ENCODE measurements at places on chromosomes 3 and 15.
A peak's percentile ranks its signal among the peaks of the same experiment; 100 is the strongest.

DNA sequence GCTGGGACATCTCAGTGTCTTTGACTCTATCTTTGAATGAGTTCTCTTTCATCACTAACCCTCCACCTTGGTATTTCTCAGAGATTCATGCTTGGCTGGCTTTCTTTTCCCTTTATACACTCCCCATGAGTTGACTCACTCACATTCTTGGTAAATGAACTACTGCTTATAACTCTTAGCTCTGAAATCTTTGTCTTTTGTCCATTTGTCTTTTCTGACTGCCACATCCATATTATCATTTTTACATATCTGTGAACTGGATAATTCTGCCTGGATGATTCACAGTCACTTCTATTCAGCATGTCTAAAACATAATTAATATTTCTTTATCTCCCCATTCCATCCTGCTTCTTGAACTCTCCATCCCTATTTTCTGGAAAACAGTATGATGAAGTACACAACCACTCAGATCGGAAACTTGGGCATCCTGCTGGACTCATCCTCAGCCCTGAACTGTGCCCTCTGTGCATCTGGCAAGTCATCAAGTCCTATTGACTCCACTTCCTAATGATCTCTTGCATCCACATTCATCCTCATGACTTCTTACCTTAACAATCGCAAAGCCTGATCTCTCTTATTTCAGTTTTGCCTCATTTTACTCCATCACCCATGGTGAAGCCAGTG, 66.9 kb downstream of the KCNAB1 start:
- H3K4me1 ChIP-seq, result no peaks in the 10 kb centered on the region
- no peak for DNase-seq
- no peak overlapping the region for H3K27ac ChIP-seq
- no peaks in the 10 kb centered on the region for H3K36me3 ChIP-seq
- peaks cover 3% of the 10 kb centered on the region for H3K27me3 ChIP-seq

GRCh38 chr3:100825574-100825973, 116.3 kb downstream of the TFG start:
- no peak overlapping the region for H3K27ac ChIP-seq
- DNase-seq, result no peak
- H3K4me3 ChIP-seq, result no peak overlapping the region
- peaks cover 7% of the 10 kb centered on the region for H3K27me3 ChIP-seq
- H3K4me1 ChIP-seq, result no peaks in the 10 kb centered on the region
- no peaks in the 10 kb centered on the region for H3K36me3 ChIP-seq

DNA sequence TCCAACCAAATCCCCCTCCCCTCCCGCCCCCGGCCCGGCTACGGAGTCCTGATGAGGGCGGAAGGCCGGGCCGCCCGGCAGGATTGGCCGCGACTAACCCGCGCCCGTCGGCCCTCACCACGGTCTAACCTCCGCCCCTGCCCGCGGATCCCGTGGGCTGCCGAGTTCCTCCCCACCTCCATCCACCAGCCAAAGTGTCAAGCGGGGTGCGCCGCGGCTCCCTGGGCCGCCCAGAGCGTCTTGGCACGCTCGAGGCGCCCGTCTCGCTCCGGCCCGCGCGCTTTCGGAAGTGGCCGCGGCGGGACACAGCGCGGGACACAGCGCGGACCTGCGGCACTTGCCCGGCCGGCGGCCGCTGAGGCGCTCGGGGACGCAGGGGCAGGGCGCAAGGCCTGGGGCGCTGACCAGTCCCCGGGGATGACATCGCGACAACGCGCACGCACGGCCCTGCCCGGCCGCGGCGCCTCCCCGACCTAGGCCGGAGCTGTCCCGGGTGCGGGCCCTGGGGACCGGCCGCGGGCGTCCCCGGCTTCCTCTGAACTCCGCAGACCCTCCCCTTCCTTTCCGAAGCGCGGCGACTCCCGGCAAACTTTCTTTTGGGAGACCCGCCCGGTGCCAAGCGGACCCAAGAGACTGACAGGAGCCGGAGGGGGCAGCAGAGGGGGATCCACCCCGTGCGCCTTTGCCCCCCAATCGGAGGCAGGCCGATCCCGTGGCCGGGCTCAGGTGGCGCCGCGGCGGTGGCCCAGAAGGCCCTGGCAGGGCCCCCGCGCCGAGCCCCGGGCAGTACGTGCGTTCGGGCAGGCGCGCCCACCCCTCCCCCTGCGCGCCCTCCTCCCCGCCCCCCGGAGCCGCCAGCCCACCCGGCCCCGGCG, 112.8 kb upstream of the ICE2 start:
- H3K36me3 ChIP-seq, result no peaks in the 10 kb centered on the region
- peaks cover 2% of the 10 kb centered on the region for H3K27me3 ChIP-seq
- peak overlapping the region; percentile 84 for H3K27ac ChIP-seq
- DNase-seq, result peak; percentile 45
- H3K4me1 ChIP-seq, result peaks cover 9% of the 10 kb centered on the region

GRCh38 chr3:73350996-73351395, 273.7 kb downstream of the PDZRN3 start:
- H3K4me3 ChIP-seq, result no peak overlapping the region
- no peak for DNase-seq
- peaks cover 11% of the 10 kb centered on the region for H3K27me3 ChIP-seq
- H3K36me3 ChIP-seq, result peaks cover 2% of the 10 kb centered on the region

- no peak for DNase-seq
- H3K4me1 ChIP-seq, result no peaks in the 10 kb centered on the region
- peaks cover 2% of the 10 kb centered on the region for H3K36me3 ChIP-seq
- peaks cover 16% of the 10 kb centered on the region for H3K27me3 ChIP-seq
These were observed 255.4 kb downstream of the TJP1 start for GRCh38 chr15:29566914-29567313.

GRCh38 chr3:14118400-14119381, 6.0 kb downstream of the CHCHD4 start:
- H3K27ac ChIP-seq, result no peak overlapping the region
- peaks cover 16% of the 10 kb centered on the region for H3K36me3 ChIP-seq
- no peak overlapping the region for H3K4me3 ChIP-seq
- H3K4me1 ChIP-seq, result peaks cover 18% of the 10 kb centered on the region

GRCh38 chr15:81322676-81323253, 1.2 kb downstream of the STARD5 start:
- H3K27ac ChIP-seq, result peak overlapping the region; percentile 67
- peaks cover 49% of the 10 kb centered on the region for H3K4me1 ChIP-seq
- no peak for DNase-seq
- H3K27me3 ChIP-seq, result no peaks in the 10 kb centered on the region
- H3K36me3 ChIP-seq, result peaks cover 2% of the 10 kb centered on the region

GRCh38 chr3:72821161-72821781, 27.0 kb downstream of the SHQ1 start:
- no peak for DNase-seq
- H3K4me1 ChIP-seq, result peaks cover 4% of the 10 kb centered on the region
- H3K36me3 ChIP-seq, result peaks cover 6% of the 10 kb centered on the region
- H3K4me3 ChIP-seq, result no peak overlapping the region

DNA sequence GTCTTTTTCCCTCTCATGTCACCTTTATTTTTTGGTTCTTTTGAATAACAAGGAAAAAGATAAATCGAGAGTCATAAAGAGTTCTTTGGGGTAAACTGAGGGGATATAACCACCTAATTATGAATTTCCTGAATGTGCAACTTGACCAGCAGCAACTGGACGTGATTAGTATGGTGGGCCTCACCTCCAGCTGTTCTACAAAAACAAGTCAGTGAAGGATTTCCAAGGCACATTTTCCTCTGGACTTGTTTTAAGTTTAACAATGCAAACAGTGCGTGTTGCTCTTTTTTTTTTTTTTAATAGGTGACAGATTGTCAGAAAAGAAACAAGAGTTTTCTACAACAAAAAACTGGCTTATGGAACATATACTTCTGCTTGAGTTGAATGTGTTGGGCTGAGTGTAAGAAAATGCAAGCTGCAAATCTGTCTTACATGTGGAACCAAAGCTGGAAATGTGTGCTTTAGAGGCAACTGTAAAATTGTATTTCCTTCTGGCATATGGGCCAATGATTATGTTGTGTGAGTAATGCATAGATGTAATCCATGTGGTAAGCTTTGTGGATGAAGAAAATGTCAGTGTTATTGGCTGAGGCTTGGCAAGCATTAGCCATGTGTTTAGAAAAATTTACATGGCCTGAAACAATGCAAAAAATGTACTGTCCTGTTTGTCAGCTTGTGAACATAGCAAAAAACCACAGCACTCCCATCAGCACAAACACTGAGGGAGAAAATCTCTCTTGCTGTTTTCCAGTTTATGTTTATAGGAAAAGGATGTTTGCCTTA, 44.5 kb upstream of the FNDC3B start:
- H3K4me1 ChIP-seq, result no peaks in the 10 kb centered on the region
- DNase-seq, result no peak
- no peak overlapping the region for H3K27ac ChIP-seq
- H3K27me3 ChIP-seq, result peaks cover 7% of the 10 kb centered on the region

DNA sequence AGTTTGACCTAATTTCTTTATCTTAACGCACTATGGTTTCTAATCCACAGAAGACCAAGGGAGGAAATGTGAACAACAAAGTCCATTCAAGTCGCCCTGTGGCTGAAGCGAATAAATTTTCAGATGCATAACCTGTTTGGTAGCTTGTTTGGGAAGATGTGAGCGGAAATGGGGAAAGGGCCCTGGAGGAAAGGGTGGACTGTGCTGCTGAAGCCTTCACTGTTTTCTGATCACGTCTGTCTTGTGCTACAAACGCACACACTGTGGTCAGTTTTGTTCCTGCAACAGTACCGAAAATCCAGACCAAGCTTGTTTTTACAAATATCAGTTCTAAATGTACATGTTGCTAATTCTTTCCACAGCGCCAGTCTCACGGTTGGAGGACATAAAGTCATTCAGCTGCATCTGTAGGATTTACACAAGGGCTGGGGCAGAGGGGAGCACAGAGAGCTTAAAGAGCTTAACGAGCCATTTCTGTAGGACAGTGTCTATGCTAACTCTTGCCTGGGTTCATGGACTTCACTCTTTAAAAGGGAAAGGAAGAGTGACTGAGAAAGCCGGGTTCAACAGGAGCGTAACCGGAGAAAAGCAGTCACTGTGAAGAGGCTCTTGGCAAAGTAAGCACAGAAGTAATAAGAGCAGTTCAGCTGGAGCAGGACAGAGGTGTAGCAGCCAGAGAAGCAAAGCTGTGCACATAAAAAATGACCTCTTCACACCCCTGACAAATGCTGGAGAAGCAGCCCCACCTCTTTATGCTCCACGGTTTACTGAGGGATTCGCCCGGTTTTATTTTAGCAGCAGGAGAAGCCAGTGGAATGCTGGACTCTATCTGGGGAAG, 66.6 kb downstream of the USF3 start:
- H3K27ac ChIP-seq, result peak overlapping the region; percentile 10
- DNase-seq, result no peak
- H3K4me1 ChIP-seq, result peaks cover 27% of the 10 kb centered on the region
- peaks cover 21% of the 10 kb centered on the region for H3K36me3 ChIP-seq

GRCh38 chr3:182848906-182849305, 55.6 kb downstream of the ATP11B start:
- H3K4me3 ChIP-seq, result no peak overlapping the region
- H3K27me3 ChIP-seq, result no peaks in the 10 kb centered on the region
- no peak overlapping the region for H3K27ac ChIP-seq
- H3K4me1 ChIP-seq, result no peaks in the 10 kb centered on the region

DNA sequence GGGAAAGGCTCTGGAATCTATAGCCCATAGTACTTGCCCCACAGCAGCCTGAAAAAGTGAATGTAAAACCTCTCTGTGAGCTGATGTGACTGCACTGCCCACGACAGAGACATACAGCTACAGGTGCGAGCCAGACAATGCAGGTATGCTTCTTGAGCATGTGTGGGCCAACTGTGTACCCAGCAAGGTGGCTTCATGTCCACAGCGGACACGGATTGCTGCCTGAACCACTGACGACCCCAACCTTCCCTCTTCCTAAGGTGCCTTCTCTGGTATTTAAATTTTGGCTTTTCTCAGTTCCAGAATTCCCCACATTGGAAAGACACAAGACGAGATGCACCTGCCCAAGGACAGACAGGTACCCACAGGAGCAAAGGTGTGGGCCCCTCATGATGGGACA, 65.8 kb downstream of the SCN5A start:
- H3K4me1 ChIP-seq, result peaks cover 2% of the 10 kb centered on the region
- no peak overlapping the region for H3K27ac ChIP-seq
- H3K27me3 ChIP-seq, result no peaks in the 10 kb centered on the region
- no peak for DNase-seq

DNA sequence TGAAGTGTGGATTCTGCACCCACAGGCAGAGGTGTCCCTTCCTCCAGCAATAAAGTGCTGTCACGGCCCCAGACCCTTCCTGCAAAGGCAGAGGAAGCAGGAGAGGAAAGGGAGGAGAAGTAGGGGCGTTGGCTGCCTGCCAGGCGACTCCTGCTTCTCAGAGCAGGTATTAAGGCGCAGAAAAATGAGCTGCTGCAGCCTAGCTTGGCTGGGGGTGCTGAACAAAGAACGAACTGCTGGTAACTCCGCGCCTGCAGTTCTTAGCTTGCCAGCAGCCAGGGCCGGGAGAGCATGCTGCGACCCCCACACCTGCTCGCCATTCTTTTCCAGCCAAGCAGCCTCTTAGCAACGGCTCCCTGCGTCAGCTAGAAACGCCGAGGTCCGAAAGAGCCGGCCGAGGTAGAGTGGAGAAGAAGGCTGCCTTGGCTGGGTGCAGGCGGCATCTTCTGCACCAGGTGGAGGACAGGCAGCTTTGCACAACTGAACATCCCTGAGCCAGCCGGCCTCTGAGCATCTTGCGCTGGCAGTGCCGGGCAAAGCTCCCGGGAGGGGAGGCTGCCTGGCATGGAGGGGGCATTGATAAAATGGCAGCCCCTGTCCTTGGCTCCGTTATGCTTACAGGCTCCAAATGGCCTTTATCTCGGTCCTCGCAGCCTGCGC, 296.0 kb downstream of the MEX3B start:
- no peak for DNase-seq
- H3K27me3 ChIP-seq, result peaks cover 5% of the 10 kb centered on the region
- no peak overlapping the region for H3K4me3 ChIP-seq
- H3K4me1 ChIP-seq, result no peaks in the 10 kb centered on the region
- no peaks in the 10 kb centered on the region for H3K36me3 ChIP-seq

GRCh38 chr15:74311734-74312444, 55.6 kb downstream of the CYP11A1 start:
- no peak overlapping the region for H3K4me3 ChIP-seq
- peaks cover 10% of the 10 kb centered on the region for H3K4me1 ChIP-seq

- H3K36me3 ChIP-seq, result no peaks in the 10 kb centered on the region
- H3K4me3 ChIP-seq, result no peak overlapping the region
- no peak for DNase-seq
- no peaks in the 10 kb centered on the region for H3K4me1 ChIP-seq
- H3K27me3 ChIP-seq, result no peaks in the 10 kb centered on the region
- no peak overlapping the region for H3K27ac ChIP-seq
These were observed 151.8 kb upstream of the SOX14 start for GRCh38 chr3:137612291-137612690.
